IPS-NIHi11 (cell line): ENCODE measurements at places on chromosomes 4 and X.

DNA sequence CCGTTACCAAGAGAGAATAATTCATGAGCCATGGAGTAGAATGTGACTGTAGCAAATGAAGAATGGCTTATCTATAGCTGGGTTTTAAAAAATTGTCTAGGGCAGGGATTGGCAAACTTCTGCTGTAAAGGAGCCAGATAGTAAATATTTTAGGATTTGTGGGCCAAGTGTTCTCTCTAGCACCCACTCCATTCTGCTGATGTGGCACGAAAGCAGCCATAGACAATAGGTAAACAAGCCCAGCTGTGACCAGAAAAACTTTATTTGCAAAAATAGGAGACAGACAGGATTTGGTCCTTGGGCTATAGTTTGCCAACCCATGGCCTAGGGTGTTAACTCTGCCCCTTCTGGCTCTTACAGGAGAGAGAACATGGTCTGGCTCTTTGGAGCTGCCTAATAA, 127.2 kb downstream of the AKAP4 start:
- no peak for DNase-seq

DNA sequence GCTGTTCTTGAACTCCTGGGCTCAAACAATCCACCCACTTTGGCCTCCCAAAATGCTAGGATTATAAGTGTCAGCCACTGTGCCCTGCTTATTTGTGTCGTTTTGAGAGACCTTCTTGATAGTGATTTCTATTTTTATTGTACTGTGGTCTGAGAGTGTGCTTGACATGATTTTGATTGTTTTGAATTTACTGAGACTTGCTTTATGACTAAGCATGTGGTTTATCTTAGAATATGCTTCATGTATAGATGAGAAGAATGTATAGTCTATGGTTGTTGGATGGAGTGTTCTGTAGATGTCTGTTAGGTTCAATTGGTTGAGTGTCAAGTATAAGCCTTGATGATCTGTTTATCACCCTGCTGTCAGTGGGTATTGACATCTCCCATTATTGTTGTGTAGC, 789.3 kb downstream of the IL1RAPL1 start:
- no peak for DNase-seq

- no peak for DNase-seq
Observed at GRCh38 chr4:80685214-80685613, 345.3 kb upstream of the BMP3 start.

GRCh38 chr4:38046727-38047489, 86.7 kb downstream of the PTTG2 start:
- peak; percentile 50 for DNase-seq

DNA sequence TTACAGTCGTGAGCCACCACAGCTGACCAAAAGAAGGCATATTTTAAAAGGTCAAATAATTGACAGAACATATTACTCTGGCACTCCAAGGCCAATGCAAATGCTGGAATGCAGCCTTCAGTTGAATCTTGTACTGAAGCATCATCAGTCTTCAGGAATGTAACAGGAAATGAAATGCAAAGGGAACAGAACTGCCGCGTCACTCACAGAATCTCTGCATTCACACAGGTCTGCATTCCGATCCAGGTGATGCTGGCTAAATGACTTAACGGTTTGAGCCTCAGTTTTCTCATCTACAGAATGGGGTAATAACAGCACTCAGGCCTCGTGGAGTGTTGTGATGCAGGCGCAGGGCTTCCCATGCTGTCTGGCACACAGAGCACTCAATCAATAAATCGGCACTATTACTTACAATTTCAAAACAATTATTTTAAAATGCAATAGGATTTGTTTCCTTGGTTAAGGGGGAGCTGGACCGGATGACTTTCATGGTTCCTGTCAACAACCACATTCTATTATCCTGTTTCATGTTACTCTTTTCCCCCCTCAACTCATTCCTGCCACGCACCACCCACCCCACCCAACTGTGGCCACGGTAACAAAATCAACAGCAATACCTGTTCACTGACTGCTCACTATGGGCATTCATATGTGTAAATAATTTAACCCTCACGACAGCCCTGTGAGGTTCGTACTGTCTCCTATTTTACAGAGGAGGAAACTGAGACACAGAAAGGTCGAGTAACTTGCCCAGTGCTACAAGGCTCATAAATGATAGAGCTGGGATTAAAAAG, 32.4 kb downstream of the IGFBP7 start:
- DNase-seq = peak; percentile 32

GRCh38 chr4:2694691-2695090, 61.4 kb downstream of the TNIP2 start:
- no peak for DNase-seq

DNA sequence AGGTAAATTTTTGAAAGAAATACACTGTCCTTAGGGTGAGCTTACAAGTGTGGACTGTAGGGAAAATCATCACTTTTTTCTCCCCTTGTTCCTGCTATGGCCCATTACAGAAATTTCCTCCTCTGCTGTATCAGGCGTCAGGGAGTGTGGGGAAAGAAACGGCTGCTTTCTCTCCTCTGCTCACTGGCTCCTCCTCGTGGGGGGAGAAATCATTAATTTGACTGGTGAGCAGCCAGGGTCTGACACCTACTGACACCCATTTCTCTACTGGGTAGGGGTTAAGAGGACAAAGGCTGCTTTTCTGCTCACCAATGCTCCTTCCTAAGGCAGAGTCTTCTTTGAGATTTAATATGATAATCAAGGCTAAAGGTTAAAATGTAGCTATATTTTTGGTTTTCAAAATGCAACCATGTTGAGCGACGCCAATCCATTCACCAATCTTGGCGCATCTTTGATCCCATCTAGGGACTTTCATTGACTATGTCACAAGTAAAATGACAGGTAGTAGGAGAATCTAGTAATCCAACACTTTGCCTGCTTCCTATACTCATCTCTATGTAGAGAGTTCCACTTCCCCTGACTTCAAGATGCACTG, 25.1 kb downstream of the SETD7 start:
- peak; percentile 86 for DNase-seq

- DNase-seq = no peak
Observed at GRCh38 chr4:181755846-181756245, 487.4 kb upstream of the TENM3 start.

DNA sequence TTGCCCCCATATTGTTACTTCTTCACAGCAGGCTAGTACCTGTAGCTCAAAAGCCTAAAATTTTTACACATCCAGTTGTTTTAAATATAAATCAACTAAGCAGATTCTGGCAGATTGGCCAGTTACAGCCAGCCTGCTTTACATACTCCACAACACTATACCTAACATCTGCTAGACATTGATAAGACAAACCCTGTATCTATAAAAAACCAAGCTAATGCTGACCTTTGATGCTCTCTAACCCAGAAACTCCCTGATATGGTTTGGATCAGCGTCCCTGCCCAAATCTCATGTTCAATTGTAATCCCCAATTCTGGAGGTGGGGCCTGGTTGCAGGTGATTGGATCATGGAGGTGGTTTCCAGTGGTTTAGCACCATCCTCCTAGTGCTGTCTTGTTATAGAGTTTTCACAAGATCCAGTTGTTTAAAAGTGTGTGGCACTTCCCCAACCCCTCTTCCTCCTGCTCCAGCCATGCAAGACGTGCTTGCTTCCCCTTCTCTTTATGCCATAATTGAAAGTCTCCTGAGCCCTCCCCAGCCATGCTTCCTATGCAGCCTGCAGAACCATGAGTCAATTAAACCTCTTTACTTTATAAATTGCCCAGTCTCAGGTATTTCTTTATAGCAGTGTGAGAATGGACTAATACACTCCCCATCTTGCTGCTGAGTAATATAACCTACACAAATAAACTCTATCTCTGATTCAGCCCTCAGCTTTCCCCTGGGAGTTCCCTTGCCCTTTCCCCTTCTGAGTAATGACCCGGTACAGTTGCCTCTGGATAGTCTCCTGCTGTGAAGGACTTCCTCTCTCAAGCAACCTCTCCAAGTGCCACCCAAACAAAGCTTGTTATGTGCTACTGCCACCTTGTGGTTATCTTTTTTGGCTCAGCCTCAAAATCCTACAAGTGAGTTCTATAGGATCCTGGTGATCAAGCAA, 39.6 kb downstream of the ZCCHC13 start:
- peak; percentile 66 for DNase-seq

GRCh38 chrX:16023790-16024734, 99.3 kb upstream of the GRPR start:
- no peak for DNase-seq

DNA sequence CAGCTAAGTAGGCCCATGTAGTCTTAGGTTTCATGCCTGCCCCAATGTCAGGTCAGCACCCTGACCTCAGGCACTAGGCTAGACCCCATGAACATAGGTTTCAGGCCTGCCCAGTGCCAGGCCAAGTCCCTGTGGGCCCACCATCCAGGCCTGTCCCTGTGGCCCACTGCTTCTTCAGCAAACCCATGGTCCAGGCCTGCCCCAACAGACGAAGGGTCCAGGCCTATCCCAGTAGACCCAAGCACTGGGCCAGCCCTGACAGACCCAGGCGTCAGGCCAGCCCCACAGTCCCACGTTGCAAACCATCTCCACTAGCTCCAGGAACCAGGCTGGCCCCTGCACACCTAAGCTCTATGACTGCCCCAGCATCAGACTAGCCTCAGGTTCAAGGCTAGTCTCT, 92.4 kb downstream of the ENOX2 start:
- no peak for DNase-seq

DNA sequence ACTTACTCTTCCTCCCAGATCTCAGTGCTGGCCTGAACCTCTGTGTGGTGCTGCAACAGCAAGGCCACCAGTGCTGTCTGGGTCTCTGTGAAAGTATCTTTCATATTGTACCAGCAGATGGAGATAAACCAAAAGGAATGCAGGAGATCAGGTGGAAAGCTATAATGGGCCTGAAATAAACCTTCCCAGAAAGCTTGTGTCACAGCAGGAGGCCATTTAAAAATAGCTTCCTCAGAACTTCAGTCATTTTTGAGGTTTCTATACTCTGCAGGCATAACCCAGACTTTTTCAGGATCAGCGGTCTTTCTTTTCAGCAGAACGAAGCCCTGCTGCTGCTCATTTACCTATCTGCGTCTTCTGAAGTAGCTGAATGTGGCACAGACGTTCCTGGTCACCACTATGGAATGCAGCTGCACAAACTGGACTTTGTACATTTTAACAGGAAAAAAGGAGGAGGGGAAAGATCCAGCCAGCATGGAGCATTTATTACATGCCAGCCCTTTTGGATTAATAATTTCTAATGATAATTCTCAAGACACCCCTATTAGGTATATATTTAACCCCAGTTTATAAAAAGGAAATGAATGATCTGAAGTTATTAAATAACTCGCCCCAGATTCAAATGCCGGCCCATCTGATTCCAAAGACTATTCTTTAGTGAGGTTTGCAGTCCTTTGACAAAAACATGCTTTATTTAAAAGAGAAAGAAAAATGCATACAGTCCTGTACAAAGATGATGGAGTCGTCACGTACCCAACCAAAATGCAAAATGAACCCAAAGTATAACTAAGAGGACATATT, 119.7 kb downstream of the NFKB1 start:
- peak; percentile 62 for DNase-seq

- DNase-seq = peak; percentile 7
Observed at GRCh38 chrX:142804085-142804484, 221.6 kb upstream of the SPANXN4 start.

DNA sequence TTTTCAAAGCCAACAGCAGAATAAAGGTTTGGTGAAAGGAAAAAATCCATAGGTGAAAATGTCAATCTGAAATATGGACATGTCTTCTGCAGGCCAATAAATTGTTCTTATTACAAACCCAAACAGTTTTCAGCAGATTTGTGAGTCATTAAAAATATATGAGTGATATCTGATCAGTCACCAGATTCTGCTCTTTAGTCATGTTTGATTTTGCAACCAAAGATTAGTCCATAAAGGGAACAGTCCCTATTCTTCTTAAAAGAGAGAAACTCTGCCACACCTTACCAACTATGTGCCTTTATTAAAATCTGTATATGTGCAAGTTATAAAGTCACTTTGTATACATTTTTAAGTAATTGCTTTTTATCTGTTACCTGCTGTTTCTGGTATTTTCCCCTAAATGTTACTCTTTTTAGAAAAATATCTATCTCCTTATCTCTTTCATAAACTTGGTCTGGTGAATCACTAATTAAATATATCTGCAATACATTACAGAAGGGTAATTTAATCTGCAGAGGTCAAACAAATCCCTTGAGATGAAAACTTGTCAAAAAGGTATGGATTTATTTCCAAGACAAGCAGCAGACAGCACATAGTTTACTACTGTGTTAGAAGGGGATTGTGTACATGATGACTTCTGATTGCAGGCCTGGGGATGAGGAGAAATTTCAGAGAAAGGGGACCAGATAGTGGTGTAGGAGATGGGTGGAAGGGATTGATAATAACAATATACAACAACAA, 322.9 kb upstream of the NWD2 start:
- no peak for DNase-seq

- DNase-seq = no peak
Observed at GRCh38 chrX:139025816-139026215, 314.3 kb upstream of the FGF13 start.
